ENCODE measurements at places on chromosomes 5 and 9.

- DNase-seq: no peak
Observed at GRCh38 chr5:51651476-51651875, 268.2 kb downstream of the ISL1 start.

GRCh38 chr9:72169178-72169577, 19.9 kb downstream of the GDA start:
- no peak for DNase-seq

DNA sequence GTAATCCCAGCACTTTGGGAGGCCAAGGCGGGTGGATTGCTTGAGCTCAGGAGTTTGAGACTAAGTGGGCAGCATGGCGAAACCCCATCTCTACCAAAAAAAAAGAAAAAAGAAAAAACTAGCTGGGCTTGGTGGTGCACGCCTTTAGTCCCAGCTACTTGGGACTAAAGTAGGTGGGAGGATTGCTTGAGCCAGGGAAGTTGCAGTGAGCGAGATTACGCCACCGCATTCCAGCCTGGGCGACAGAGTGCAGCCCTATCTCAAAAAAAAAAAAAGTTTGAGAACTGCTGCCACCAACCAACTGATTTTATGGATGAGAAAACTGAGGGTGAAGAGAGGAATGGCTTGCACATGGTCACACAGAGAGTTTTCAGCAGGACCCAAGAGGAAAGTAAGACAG, 175.1 kb downstream of the DOCK8 start:
- DNase-seq: no peak

DNA sequence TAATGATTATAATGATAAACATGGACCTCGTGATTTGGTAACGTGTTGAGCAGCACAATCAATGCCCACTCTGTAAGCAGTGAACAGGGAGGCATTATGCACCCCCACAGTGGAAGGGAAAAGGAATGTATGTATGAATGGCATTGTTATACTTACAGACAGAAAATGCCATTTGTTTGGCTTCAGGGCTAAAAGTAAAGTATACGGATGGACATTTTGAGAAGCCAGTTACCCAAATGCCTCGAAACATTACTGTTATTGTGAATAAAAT, 260.2 kb upstream of the PPP1R2B start:
- no peak for DNase-seq

- DNase-seq: no peak
Observed at GRCh38 chr9:18077941-18078678, 395.8 kb upstream of the ADAMTSL1 start.

- no peak for DNase-seq
Observed at GRCh38 chr5:137398751-137399150, 100.4 kb downstream of the SPOCK1 start.

GRCh38 chr9:108117306-108117705, 627.7 kb upstream of the KLF4 start:
- no peak for DNase-seq

GRCh38 chr9:84224246-84224645, 116.3 kb downstream of the SLC28A3 start:
- no peak for DNase-seq

GRCh38 chr9:32590898-32591297, 17.9 kb upstream of the NDUFB6 start:
- DNase-seq: no peak

- no peak for DNase-seq
Observed at GRCh38 chr5:20445326-20445860, 457.4 kb upstream of the CDH18 start.

DNA sequence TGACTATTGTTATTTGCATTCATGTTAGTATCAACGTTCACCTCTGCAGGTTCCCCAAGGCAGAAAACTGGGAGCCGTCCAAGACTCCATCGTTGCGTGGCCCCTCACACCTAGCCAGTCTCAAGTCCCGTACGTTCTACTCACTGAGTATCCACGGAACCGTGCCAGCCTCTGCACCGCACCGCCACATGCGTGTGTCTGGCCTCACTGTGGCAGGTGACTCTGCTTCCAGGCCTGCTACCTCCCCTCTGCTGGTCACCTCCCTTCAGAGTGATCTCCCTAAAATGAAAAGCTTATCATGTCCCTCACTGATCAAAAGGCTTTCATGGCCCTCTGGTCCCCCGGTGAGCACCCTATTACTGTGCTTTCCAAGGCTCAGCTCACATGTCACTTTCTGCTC, 108.1 kb downstream of the GABBR2 start:
- no peak for DNase-seq

GRCh38 chr5:23450187-23450586, 57.2 kb upstream of the PRDM9 start:
- no peak for DNase-seq

- DNase-seq: no peak
Observed at GRCh38 chr9:130027533-130028365, 15.2 kb downstream of the FNBP1 start.

- no peak for DNase-seq
Observed at GRCh38 chr9:99307851-99308250, 85.8 kb downstream of the SEC61B start.

DNA sequence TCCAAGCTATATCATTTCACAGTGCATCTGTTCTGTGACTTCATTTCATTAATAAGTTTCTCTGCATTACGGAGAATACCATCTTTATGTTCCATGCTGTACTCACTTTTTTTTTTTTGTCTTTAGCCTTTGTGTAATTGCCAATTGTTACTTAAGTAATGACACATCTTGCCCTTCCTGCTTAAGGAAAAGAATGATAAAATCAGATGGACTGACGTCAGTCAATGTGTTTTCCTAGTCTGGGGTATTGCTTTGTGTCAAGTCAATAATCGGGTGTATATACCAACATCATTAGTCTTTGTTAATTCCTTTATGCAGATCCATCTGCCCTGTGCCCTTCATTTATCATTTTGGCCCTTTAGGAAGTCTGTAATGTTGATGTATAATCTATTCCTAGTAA, 133.5 kb downstream of the CD180 start:
- DNase-seq: no peak

GRCh38 chr9:131273856-131274673, 2.2 kb downstream of the FAM78A start:
- no peak for DNase-seq

DNA sequence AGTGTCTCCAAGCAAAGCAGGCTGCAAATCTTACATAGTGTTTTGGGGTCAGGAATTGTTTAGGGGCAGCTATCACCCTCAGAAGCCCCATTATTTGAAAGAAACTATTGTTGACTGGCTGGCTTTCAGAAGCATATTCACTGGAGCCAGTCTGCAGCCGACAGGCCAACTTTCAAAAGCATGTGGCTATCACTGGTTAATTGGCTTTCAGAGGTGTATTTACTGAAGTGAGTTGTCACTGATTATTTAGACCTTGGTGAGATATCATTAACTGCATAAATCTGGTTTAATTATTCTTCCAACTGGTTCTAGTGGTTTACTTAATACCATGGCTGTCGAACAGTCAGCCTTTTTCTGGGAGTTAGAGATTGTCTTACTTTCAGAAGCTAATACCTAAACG, 247.0 kb downstream of the CWC27 start:
- no peak for DNase-seq

GRCh38 chr5:164721656-164722055, 1216.2 kb downstream of the MAT2B start:
- no peak for DNase-seq

GRCh38 chr9:99962680-99963261, 56.3 kb downstream of the STX17 start:
- DNase-seq: no peak

DNA sequence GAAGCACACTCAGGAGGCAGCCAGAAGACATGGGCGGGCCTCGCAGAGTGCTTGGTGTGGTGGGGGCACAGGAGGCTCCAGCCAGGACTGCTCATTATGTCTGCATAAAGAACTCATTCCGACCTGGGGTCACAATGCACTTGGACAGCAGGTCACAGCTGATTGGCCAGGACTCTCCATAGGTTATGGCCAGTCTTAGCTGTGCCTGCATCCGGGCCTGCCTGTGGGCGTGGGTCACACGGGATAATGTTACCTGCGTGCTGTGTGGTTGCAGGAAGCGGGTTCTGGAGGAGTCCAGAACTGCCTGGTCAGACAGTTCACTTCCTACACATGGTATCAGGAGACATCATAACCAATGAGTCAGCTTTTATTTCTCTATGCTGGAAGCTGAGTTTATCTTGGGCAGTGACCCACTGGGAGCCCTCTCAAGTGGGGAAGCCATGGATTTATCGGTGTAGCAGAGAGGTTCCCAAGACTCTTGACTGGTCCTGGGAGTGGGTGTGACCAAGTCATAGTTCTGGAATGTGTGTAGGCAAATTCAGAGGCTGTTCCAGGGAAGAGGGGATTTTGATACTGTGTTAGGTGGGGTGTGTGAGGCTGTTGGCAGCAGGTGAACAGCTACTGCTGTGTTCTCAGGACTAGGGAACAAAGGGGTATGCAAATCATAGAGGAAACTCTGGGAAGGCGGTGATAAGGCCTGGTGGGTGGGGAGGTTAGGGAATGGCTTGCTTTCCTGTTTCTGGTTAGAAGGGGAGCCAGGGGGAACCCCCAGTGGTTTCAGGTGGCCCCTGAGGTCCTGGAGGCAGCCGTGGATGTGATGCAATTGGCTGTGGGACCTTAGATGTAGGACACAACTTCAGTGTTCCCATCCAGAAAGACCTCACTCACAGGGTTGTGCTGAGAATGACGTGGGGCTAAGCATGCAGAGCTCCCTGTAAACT, 51.3 kb downstream of the ARHGEF37 start:
- DNase-seq: no peak

GRCh38 chr9:15086778-15087324, 176.6 kb upstream of the FREM1 start:
- DNase-seq: no peak

DNA sequence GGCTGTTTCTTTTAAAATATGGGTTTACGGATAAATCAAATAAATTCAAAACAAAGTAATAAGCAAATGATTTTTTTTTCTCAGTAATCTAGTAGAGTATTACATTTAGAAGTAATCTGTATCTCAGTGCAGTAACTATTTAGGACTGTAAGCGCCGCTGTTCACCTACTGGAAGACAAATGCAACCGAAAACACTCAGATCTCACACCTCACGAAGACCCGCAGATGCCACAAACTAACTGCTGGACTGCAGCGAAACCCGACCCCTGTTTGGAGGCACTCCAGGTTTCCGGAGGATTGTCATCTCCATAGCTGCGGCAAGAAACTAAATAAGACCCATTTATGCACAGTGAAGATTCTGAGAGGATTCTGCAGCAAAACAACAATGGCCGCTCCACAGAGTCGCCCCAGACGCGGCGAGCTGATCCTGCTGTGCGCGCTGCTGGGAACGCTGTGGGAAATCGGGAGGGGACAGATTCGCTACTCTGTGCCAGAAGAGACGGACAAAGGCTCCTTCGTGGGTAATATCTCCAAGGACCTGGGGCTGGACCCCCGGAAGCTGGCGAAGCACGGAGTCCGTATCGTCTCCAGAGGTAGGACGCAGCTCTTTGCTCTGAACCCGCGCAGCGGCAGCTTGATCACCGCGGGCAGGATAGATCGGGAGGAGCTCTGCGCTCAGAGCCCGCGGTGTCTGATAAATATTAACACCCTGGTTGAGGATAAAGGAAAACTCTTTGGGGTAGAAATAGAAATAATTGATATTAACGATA, at the start of gene PCDHGA8:
Gene PCDHGA8 (plus strand): TSS at position 205 of the 770 bp plus-strand sequence. CDS start 181 bp downstream, at position 386.
- no peak for DNase-seq

- no peak for DNase-seq
Observed at GRCh38 chr9:123761905-123762605, 167.9 kb downstream of the DENND1A start.

DNA sequence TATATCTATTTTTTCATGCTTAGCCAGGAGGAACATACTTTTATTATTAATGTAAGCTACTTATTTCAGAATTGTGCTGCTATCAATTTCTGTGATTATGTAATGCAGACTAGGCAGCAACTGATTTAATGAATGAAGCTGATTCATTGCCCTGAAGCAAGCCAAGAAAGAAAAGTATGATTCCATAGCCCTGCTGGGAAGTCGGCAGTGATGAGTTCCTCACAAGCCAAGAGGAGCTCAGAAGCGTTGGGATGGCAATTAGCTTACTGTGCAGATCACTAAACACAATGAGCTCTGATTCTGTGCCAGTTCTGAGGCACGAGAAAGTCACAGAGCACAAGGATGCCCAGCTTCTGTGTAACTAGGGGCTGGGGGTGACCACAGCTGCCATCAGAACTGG, 254.3 kb upstream of the KLF9 start:
- no peak for DNase-seq

- DNase-seq: no peak
Observed at GRCh38 chr5:116529615-116530014, 45.0 kb downstream of the SEMA6A start.

DNA sequence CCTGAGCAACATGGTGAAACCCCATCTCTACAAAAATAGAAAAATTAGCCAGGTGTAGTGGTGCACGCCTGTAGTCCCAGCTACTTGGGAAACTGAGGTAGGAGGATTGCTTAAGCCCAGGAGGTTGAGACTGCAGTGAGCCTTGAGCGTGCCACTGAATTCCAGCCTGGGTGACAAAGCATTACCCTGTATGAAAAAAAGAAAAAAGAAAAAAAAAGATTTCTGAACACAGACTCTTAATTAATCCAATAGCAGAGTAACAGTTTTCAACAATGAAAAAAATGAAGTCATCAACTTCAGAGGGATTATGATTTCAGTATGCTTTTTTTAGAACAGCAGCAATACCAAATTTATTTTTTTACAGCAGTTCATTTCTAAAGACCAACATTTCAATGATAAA, 118.8 kb upstream of the TNPO1 start:
- no peak for DNase-seq

GRCh38 chr9:114484854-114485443, 20.3 kb downstream of the WHRN start:
- DNase-seq: peak; percentile 36

- no peak for DNase-seq
Observed at GRCh38 chr5:15926586-15926985, 253.0 kb downstream of the MARCHF11 start.

DNA sequence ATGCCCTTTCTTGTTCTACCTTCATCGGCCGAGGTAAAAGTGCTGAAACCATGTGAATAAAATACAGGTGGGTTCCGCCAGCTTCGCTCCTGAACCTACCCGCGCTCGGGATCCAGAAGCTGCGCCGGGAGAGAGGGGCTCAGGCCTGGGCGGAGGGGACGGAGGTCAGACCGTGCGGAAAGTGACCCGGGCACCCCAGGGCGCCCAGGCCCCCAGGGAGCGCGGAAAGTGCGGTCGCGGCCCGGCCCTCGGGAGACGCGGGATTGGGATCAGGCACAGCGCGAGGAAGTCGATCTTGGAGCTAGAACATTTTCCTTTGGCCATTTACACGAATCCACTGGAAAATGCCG, 329 bp downstream of the SYK start:
- DNase-seq: no peak

- no peak for DNase-seq
Observed at GRCh38 chr5:89308606-89309040, 425.6 kb upstream of the MEF2C start.

DNA sequence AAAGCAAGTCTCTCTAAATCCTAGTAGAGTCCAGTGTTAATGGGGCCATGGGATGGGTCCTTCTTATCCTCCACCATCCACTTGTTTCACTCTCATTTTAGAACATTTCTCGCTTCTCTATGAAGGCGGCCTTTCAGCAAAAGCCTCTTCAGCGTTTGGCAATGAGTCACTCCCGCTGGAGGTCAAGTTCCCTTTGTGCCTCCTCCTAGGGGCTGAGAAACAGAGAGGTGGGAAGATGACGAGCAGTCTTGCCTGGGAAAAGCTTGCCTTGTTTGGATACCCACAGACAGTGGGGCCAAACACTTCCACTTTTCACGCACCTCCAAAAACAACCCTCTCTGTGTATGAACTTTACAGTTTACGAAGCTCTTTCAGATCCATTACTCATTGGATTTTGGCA, 168.8 kb downstream of the GABBR2 start:
- no peak for DNase-seq

Data from stimulated activated CD8-positive, alpha-beta memory T cell treated with anti-CD3 and anti-CD28 coated beads, Interleukin-7, amount 100 ng/mL, for 4 hours (primary cell).